ENCODE measurements at places on chromosomes 2 and 18.

DNA sequence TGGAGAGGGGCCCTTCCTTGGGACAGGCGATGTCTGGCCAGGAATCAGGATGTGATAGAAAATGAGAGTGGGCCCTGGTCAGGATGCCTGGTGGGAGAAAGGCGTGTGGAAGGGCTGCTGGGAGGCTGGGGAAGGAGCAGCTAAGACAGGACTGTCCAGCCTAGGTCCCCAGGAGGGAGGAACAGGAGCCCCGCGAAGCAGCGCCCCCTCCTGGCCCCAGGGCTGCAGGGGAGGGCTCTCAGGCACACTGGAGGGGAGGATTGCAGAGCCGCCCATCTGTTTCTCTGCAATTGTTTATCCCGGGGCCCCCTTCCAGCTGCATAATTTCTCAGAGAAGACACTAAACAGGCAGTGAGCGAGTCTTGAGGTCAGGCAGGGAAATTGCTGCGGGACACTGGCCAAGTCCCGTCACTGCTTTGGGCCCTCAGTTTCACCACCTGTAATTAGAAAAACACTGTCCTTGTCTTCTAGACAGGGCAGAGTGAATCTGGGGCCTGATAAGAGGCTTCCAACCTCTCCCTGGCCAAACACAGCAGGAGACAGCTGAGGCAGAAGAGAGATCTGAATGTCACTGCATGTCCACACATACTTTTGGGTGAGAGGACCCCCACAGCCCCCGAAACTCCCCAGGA, 3.9 kb upstream of the NPPC start:
- DNase-seq: peak; percentile 34

GRCh38 chr2:27606611-27607010, 22.2 kb downstream of the CCDC121 start:
- no peak for DNase-seq

DNA sequence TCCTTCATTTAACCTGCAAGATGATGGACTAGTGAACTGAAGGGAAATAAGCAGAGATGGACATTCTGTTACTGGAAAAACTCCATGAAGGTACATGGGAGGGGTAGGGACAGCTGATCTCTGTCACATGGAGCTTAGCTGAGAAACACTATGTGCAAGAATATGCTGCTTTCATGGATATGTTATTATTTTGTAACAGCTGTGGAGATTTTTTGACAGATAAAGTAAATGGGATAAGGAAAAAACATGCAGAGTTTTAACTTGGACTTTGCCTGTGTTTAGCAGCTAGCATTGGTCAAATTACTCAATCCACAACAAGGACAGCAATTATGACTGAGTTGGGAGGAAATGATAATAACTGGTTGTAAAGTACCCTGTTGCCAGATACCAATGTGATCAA, 28.7 kb upstream of the HNRNPA3 start:
- no peak for DNase-seq

GRCh38 chr2:240886023-240886565, 9.9 kb downstream of the MAB21L4 start:
- DNase-seq: no peak

DNA sequence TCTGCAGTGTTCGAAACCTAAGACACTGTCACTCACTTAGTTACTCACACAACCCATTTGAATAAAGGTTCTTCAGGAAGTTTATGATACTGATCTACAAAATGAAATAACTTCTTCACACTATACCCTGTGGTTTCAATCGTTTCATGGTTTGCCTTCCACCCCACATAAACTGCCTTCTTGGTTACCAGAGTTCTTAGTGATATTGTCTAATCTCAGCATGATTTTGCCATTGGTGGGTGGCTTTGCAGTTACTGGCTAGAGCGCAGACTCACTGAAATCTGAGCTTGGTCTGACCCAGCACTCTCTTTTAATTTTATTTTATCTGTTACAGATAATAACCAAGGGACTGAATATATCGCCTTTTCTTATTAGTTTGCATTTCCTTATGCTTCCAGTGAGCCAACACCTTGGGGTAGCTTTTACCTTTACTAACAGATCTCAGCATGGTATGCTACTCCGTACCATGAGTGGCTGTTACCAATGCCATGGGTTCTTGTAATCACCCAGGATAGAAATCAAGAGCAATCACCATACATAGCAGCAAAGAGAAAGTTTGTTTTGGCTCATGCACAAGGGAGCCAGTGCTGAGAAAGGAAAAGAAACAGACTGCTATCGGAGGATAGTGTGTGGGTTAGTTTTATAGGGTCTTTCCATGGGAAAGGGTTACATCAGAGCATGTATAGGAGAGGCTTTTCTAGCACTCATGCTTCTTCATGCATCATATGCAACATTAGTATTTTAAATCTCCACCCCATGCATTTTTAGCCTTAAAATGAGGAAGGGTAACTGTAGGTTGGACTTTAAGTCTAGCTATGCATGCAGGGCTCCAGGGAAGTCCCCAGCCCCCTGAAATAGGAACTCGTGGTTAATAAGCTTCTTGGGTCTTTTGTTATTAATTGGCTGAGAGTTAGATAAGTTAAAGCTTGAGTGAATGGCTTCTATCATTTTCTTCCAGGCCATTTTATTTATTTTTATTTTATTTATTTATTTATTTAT, 33.3 kb downstream of the ANXA4 start:
- DNase-seq: no peak

DNA sequence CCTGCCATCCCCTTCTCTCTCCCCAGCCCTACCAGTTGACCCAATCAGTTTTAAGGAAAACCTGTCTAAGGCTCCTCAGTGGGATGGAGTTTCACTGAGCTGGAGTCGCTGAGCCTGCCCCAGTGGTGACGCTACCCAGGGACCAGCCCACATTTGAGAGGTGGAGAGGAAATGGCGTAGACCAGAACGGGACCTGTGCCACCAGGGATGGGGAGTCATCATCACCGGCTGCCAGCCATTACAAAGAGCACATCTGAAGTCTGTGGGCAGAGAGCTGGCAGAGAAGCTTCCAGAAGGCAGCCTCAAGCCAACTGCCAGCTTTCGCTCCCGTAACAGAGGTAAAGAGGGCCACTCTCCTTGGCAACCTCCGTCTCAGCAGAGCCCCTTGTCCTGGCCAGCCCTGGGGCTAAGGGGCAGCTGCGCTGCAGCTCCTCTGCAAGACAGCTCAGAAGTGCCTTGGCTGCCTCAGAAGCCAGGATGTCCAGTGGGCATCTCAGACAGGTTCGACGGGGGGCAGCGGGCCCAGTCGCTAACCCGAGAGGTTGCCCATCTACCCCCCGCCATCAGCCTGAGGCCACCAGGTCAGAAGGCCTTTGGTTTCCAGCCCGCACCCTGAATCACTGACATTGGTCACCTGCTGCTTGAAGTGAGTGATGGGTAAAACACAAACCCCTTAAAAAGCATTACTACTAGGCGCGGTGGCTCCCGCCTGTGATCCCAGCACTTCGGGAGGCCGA, 15.4 kb downstream of the SDC1 start:
- DNase-seq: no peak
